Right renal pelvis (tissue), 4 donors: ENCODE measurements at places on chromosomes 5 and 9. TPM values are rescaled to one million over a fixed set of nuclear protein-coding genes. Genes with fewer than 3 reads are reported as not detected.

- DNase-seq, result no peak
Observed at GRCh38 chr9:123450098-123450770, 94.2 kb downstream of the CRB2 start.

DNA sequence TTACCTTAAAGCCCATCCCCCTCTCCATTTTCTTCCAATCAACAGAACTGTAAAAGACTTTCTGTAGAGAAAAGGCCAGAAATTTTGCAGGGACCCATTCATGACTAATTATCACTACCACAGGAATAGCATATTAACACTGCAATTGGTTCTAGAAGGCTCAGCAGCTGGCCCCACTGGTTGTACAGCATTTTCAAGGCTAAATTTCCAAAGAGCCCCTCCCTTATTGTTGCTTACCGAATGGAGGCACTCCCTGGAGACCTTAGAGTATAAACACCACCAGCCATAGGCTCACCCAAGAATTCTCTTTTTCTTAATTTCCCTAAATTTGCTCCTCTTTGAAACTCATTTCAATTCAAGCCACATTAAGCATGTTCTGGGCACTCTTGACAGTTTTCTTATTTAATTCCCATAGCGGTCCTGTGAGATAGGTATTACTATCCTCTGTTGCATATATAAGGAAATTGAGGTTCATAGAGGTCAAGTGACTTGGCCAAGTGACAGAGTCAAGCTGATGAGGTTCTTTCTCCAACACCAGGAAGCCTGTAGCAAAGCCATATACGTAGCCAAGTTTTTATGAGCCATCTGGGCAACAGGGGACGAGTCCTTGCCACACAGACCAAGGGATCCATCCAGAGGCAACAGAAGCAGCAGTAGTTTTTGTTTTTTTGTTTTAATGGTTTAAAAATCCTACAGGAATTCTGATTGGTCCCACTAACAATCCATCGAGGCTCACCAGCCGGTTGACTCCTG, 83.9 kb upstream of the NR5A1 start:
- DNase-seq, result no peak

- DNase-seq, result no peak
Observed at GRCh38 chr9:76562511-76562911, 103.5 kb downstream of the GCNT1 start.

DNA sequence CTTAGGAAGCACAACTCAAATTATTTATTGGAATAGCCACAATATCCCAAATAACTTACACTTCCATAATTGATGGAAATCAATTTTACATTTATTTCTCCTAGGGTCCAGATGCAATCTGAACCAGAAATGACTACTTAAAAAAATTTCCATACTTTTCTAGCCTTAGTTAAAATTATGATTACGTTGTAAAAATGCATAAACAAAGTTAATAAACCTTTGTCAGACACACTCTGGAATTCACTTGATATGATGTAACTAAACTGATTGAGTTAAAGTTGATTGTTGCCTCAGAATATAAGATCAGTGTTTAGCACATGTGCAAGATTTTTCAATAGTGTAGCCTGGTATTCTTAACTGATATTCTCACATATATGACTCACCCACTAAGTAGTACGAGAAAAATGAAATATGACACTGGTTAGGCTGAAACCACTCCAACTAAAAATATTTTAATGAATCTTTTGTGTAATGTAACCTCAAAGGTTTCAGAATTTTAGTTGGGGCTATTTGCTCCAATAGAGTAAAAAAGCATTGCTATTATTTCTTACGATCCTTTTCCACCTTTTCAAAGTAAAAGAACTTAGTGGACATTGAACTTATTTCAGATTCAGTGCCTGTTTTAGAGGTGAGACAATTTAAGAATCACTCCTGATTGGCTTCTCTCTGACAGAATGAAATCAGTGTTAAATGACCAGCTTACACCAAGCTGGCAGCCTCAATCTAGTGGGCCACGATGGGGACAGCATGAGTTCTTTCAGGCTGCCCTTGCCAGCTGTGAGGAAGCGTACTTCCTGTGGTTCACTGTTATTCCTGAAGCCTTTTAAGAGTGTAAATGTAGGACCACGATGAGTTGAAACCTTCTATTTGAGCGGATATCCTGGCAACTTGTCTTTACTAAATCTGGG, 277.2 kb upstream of the CDH9 start:
- DNase-seq, result no peak

DNA sequence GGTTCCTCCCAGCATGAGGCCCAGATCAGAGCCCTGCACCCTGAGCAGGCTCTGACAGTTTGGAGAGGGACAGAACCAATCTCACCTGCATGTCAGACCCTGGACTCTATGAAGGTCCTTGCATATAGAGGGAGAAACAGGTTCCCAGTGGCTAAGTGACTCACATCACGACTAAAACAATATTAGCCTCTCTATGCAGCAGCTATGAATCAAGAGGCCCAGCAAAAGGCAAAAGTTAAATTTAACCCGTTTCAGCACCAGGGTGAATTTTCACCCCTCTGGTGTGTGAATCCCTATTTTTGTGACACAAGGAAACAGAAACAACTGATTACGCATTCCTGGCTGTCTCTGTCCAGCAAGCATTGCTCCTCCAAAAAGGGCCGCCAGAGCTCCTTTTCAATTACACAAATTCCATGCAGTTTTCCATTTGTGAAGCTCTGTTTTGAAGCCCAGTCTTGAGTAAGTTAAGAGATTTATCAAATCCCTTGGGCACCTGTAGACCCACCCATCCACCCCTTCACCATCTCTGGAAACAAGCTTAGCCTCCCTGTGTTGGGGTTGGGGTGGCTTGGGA, 136.6 kb downstream of the GABBR2 start:
- DNase-seq, result no peak

DNA sequence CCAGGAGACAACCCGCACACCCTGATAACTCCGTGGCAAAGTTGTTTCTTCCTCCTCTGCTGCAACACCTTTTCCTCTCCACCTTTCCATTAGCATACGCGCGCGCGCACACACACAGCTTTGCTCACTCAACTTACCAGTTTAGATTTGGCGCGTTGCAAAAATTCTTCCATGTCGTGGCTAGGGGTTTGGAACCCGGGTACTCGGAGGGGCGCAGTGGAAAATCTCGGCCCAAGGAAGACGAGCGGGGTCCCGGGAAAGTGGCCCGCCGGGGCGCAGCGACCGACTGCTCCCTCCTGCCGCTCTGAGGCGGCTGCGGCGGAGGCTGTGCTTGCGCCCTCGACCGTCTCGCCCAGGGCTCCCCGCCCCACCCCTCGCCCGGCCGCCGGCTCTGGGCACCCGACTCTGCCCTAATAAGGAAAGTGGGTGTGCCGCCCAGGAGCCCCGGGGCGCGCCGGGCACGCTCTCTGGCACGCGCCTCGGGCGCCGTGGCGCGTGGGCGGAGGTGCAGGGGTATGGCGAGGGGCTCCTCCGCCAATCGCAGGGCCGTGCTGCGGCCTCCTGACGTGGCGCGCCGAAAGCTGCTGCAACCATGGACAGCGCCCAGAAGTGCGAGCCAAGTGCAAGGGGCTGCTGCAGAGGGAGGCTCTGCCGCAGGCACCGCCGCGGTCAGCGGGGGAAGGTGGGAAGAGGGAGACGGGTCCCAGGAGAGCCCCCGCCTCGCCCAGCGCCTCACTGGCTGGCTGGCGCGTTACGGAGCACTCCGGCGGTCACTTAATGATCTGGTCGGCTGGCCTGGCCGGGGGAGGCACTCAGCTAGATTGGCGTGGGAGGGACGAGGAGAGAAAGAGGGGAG, at the start of gene PRUNE2:
Gene PRUNE2 (minus strand): TSS at position 324 of the 856 bp plus-strand sequence. CDS start 151 bp downstream, at position 173.
- peak; percentile 83 for DNase-seq

DNA sequence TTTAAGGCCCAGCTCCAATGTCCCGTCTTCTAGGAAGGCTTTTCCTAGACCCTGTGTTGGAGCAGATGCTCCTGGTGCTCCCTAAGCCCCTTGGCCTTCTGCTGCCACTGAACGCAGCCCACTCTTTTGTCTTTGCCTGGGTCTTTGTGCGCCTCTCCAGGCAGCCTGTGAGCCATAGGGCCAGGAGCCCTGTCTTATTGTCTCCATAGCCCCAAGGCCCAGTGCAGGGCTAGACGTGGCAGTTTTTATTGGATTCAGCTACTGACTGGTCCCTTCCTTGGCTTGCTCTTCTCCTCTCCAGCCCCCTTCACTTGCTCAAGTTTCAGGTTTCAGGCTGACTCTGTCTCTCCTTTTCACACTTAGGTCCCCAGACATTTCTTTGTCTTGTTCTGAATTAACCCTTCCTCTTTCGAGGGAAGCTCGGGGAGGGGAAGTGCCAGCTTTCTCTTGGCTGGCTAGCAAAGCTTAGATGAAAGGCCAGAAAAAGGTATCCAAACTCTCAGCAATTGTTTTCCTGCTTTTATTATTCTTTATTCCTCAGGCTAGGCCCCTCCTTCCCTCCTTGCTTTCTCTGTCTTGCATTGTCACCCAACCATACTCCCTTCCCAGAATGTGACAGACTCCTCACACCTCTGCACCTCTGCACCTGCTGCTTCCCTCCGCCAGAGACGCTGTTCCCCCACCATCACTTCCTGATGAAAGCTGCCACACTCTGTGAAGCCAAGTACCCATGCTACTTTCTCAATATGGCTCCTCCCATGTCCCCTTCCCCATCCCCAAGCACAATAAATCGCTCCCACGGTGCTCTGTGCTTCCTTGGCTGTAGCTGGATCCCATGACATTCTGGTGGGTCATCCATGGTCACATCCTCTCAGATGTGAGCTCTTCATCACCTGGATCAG, 101.6 kb upstream of the CPEB4 start:
- DNase-seq, result no peak

- DNase-seq, result no peak
Observed at GRCh38 chr9:121870271-121870670, 218.8 kb downstream of the DAB2IP start.

- no peak for DNase-seq
Observed at GRCh38 chr5:79050498-79050897, 19.0 kb downstream of the DMGDH start.

- DNase-seq, result no peak
Observed at GRCh38 chr5:63596254-63596653, 366.0 kb downstream of the HTR1A start.

- DNase-seq, result no peak
Observed at GRCh38 chr9:126533926-126534310, 79.8 kb upstream of the LMX1B start.

GRCh38 chr9:70552561-70552960, 138.1 kb upstream of the KLF9 start:
- DNase-seq, result no peak

GRCh38 chr9:124222109-124222508, 35.6 kb upstream of the NEK6 start:
- no peak for DNase-seq

DNA sequence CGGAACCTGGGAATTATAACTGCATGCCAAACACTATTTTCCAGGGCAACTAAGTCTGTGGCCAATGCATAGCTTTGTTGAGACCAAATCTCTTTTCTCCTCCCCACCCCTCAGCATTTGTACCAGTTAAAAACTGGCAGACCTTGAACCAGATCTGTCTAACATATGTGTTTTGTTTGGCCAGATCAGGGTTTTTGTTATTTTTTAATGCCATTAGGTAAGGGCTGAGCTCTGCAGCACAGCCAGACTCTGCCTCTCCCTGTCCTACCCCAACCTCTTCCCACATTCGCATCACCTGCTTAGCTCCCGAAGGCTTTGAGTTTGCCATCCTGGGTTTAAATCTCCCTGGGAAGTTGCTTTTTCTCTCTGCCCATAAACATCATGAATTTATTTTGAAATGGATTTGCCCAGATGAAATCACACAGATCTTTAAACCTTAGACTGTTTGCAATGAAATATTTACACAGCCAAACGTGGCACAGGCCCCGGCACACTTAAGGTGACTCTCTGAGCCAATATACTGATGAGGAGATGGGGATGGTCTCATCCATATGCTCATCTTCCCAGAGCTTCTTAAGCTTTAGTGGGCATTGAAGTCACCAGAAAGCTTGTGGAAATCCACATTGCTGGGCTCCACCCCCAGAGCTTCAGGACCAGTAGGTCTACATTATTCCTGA, 54.0 kb upstream of the ALDH1B1 start:
- no peak for DNase-seq

DNA sequence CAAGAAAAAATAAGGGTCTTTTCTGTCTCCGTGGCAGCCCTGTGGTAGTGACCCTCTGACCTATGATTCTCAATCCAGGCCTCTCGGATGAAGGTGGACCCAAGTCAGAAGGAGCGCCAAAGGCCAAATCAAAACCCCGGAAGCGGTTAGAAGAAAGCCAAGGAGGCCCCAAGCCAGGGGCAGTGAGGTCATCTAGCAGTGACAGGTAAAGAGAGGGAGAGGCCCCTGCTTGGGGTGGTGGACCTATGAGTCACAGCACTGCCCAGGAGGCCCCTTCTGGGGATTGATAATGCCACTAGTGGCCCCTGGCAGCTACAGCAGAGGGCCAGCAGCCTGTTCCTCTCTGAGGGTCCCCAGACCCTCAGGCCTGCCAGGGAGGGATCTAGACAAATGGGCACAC, 6.4 kb upstream of the SLC2A8 start:
- DNase-seq, result no peak

DNA sequence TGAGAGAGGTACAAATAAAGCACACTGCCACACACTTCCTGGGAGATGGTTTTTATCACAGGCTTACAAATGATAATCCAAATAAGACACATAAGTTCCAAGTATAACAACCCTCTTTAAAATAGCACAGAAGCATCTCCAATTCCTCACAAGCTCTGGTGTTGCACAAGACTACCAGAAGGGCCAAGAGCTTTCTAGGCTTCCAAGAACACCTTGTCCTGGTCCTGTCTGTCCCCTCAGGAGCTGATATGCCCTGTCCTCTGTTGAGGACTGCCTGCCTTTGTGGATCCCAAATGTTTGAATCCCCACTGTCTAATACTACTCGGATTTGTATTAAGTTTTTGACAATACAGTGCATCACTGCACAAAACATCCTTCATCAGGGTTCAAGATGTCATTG, 110.1 kb downstream of the SPOCK1 start:
- no peak for DNase-seq

DNA sequence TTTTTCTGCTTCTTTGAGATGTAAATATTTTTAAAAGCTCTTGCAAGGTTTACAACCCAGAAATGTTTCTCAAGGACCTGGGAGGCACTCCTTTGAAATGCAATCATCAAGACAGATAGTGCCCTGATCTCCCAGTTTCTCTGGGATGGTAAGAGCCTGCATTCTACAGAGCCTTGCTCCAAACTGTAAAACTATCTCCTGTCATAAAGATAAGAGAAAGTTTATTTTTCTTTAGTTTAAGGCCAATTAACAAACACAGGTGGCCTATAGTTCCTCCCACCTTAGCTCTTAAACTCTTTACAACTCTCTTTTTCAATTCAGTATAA, 1231.1 kb upstream of the NUDT12 start:
- DNase-seq, result no peak

The MED27 gene
- 21.9 TPM for polyA plus RNA-seq

The PCDHGB2 gene
- 4.1 TPM for polyA plus RNA-seq

The ADRB2 gene
- 0.53 TPM for polyA plus RNA-seq

The ANKRD31 gene
- polyA plus RNA-seq, result 0.67 TPM

The OR1L4 gene
- not detected for polyA plus RNA-seq

The ANKRD18A gene
- polyA plus RNA-seq, result 4.7 TPM
